ENCODE measurements at places on chromosomes 11 and 22.
A peak's percentile ranks its signal among the peaks of the same experiment; 100 is the strongest.

DNA sequence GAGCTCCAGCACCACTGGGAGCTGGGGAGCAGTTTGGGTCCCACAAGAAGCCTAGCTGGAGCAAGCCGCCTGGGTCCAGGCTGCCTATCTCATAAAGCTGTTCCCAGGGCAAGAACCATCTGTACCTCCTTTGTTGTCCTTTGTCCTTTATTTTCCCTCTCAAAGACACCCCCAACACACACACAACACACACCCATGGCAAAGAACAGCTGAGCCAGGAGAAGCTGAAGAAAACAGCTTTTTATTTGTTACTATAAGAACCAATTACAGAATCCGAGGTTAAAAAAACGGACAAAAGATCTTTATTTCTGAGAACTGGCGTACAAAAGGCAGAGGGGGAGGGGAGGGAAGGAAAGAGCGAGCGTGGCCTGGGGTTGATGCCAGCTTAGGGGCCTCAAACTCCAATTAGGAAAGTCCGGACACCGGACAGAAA is 1.7 kb upstream of the TUT1 start:
- no peak for DNase-seq

DNA sequence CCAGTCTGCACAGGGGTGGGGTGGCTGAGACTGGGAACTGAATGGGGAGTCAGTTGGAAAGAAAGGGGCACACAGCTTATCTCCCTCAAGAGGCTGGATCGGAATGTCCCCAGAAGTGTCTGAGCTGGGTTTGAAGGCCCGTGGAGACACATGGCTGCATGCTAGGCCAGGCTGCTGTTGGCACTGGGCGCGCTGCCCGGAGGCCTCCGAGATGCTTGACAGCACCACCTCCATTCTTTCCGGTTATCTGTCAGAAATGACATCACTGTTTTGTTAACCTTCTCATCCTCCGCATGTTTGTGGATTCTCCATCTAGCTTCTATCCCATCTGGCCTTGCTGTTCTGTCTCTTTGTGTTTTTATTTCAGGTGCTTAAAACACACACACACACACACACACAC is 85.5 kb downstream of the APIP start:
- no peak for DNase-seq

DNA sequence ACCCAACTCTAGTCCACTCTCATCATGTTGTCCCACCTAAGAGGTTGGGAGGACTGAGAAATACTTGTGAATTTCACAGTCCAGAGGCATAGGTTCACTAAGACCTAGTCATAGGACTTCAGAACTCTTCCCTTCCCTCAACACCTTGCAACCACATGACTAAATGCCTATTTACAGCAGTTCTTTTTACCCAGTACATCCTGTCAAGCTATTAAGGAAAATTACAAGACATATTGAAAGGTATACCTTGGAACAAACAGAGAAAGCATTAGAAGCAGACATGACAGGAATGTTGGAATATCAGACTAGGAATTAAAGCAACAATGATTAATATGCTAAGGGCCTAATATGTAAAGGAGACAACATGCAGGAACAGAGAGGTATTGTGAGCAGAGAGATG is 563.8 kb upstream of the LRRC4C start:
- DNase-seq, result no peak

DNA sequence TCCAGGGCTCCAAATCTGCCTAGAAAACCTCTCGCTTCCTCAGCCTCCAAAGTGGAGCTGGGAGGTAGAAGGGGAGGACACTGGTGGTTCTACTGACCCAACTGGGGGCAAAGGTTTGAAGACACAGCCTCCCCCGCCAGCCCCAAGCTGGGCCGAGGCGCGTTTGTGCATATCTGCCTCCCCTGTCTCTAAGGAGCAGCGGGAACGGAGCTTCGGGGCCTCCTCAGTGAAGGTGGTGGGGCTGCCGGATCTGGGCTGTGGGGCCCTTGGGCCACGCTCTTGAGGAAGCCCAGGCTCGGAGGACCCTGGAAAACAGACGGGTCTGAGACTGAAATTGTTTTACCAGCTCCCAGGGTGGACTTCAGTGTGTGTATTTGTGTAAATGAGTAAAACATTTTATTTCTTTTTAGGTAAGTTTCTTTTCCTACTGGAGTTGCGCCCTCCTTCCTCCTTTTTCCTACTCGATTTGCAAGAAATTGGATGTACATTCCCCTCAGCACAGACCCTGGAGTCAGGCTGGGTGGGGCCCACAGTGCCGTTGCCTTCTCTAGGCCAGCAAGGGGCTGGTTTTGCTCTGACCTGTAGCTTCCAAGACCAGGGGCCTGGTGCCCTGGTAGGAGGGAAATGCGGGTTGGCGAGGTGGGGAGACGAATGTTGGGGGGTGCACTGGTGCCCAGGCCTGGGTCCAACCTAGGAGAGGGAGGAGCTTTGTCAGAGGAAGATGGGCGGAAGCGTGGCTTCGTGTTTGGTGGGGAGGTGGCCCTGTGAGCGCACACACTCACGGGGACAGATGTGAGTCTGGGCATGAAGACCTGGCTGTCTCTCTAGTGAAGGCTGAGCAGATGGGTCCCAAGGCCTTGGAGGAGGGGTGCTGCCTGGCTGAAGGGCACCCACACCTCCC is 50.6 kb downstream of the ST14 start:
- peak; percentile 7 for DNase-seq

DNA sequence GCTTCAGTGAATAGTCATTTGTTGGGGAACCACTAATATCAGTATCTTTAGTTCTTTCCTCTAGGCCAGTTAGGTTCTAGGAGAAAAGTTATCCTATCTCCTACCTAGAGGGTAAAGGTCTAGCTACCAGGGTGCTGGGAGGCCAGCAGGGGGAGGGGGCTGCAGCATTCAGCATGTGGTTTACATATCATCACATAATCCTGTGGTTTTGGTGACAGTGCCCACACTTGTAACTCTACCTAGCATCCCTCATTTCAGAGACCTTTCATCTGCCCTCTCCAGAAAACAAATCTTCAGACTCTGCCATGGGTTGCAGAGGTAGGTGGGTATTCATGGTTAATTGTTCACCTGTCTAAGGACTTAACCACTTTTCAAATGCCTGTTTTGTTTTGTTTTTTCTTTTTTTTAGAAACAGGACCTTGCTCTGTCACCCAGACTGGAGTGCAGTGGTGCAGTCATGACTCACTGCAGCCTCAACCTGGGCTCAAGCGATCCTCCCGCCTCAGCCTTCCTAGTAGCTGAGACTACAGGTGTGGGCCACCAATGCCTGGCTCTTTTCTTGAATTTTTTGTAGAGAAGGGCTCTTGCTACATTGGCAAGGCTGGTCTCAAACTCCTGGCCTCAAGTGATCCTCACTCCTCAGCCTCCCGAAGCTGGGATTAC is 146.8 kb downstream of the ENTHD1 start:
- no peak for DNase-seq

- no peak for DNase-seq
Observed at GRCh38 chr11:113664981-113665710, 41.0 kb downstream of the TMPRSS5 start.

DNA sequence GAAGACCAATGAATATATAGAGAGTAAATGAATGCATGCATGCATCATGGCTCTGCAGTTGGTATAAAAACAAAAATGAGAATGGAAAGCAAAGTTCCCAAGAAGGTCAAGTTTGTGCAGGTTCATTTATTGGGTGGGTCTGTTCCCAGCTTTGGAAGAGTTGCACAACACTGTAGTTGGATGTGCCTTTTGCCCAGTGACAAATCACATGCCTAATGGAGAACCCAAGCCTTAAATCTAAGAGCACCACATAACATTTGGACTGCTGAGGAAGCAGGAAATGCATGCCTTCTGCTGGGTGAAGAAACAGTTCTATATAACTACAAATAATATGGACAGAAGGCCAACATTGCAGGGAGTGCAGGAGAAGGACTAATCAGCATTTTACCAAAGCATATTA is 30.6 kb downstream of the PRCP start:
- no peak for DNase-seq

GRCh38 chr11:2869134-2869526 is 16.4 kb downstream of the CDKN1C start:
- DNase-seq, result no peak

DNA sequence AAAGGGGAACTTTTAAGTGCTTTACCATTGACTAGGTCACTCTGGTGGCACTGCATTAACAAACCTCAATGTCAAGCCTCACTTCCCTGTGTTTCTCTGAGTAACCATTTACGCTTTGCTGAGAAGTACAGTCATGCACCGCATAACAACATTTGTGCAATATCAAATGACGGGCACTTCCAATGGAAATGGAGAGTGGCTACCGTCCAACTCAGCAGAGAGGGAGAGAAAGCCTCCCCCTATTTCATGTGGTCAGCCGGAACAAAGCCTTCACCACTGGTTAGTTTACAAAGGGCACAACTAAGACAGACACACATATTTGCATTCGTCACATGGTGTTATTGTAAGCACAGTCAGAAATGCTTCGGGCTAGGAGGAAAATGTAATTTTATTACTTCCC is 117.3 kb downstream of the RASSF10 start:
- DNase-seq, result no peak

Measured in CD8-positive, alpha-beta T cell (primary cell).